ENCODE measurements at places on chromosomes 2 and 18. TPM values are rescaled to one million over a fixed set of nuclear protein-coding genes. Genes with fewer than 3 reads are reported as not detected.

The ANKRD30B gene
- total RNA-seq = under 0.01 TPM

The SERPINB12 gene
- not detected for total RNA-seq

The ABCG5 gene
- total RNA-seq = not detected

The RBM44 gene
- total RNA-seq = 0.65 TPM

The MTCL1 gene
- 11.7 TPM for total RNA-seq

The LRATD1 gene
- total RNA-seq = 2.4 TPM

DNA sequence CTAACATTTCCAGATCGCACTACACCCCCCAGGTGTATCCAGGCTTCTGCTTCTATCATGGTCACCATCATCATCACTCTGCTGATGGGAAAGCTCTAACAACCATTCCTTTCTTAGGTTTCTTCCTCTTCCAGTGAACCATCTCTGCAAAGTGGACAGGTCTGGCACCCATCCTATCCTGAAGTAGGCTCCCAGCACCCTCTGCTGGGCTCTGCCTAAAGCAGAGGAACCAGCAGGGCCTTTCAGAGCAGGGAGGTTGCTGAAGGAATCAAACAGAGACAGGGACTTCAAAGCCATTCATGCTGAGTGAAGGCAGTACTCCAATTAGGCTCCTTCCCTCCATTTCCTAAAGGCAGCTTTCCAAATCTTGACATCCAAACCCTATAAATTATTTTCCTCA lies 27.2 kb upstream of the SATB2 start:
- no peak for DNase-seq

DNA sequence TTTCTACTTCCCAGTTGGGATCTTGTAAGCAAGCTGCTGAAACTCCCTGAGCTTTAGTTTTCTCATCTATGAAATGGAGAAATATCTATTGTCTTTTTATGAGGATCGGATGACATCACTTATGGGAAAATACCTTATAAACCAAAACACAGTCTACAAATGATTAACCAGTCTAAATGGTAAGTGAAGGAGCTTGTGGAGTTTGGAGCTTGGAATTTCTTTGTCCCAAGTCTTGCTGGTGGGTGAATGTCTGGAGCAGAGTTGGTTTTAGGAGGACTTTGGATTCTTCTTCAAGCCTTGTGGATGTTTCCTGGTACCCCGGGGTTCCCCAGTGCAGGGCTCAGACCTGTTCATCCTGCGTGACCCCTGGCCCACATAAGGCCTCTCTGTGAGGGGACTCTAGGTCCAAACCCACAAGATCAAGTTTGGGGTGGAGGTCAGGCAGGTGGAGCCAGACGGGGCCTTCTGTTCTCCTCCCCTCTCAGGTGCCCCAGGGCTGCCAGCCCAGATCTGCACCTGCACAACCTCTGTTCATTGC lies 43.2 kb downstream of the FOSL2 start:
- DNase-seq = no peak

DNA sequence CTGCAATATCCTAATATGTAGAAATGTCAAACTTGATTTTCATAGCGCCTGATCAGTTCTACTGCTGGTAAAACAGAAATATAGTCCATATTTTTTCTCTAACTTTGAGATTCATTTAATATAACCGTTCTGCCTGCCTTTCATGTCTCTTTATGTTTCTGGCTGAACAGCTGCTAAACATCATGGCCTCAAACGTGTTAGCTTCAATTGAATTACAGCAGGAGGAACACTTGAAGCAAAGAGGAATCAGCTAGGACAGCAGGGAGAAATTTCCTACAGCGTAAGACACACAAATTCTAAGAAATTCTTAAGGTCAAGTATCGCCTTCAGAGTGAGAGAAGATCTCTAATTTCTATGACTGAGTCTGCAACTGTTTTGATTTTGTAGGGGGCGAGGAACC lies 433.2 kb downstream of the FBXO15 start:
- DNase-seq = no peak

GRCh38 chr18:3819961-3820360 lies 370.0 kb downstream of the TGIF1 start:
- DNase-seq = no peak

- peak; percentile 17 for DNase-seq
These were observed 40.9 kb downstream of the KDM3A start for GRCh38 chr2:86482034-86482433.

- no peak for DNase-seq
These were observed 141.1 kb downstream of the DCC start for GRCh38 chr18:52481116-52481515.

- no peak for DNase-seq
These were observed 34.7 kb upstream of the ZEB2 start for GRCh38 chr2:144554492-144555210.

- no peak for DNase-seq
These were observed 346.1 kb downstream of the RPRM start for GRCh38 chr2:153132418-153132817.

- DNase-seq = no peak
These were observed 60.2 kb downstream of the RALBP1 start for GRCh38 chr18:9535430-9535991.

DNA sequence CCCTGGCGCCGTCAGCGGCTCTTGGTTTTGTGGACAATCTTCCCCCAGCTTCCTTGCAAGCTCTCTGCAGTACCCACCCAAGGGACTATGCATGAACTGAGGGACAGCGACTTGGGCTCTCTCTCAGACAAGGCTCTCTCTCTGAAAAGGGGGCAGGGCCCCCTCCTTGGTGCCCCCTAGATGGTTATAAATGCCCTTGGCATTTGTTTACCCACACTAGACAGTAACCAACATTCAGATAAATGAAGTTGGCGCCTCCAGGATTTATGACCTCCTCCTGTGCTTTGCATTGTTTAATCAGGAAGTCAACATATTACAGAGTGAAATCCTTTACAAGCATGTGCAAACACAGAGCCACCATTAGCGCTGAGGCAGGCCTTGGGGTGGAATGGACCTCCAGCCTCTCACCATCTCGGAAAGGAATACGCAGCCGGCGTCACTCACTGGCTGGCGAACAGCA lies 547.4 kb upstream of the ID2 start:
- peak; percentile 14 for DNase-seq

DNA sequence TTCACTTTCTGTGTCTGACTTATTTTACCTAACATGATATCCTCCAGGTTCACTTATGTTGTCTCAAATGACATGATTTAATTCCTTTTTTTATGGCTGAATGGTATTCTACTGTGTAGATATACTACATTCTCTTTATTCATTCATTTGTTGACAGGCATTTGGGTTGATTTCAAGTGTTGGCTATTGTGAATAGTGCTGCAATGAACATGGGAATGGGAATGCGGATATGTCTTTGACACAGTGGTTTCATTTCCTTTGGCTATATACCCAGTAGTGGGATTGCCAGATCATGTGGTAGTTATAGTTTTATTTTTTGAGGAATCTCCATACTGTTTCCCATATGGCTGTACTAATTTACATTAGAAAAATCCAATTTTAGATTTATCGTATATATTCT lies 195.4 kb upstream of the KLHL14 start:
- DNase-seq = no peak

GRCh38 chr18:53025247-53025646 lies 685.2 kb downstream of the DCC start:
- DNase-seq = no peak

DNA sequence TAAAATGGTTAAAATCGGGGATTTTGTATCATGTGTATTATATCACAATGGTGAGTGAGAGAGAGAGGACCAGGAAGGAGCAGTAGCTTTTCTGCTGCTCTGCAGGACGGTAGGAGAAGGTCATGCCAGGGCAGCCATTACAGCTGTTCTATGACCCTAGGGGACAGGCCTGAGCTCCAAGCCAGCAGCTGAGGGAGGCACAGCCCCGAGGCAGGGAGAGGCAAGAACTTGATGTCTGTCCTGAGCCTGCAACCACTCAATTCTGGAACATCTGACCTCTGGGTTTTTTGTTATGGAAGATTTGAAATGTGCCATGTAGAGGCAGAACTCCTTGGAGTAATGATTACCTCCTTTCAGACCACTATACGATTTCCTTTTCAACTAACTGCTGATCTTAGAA lies 135.8 kb upstream of the SH3BP4 start:
- DNase-seq = no peak

DNA sequence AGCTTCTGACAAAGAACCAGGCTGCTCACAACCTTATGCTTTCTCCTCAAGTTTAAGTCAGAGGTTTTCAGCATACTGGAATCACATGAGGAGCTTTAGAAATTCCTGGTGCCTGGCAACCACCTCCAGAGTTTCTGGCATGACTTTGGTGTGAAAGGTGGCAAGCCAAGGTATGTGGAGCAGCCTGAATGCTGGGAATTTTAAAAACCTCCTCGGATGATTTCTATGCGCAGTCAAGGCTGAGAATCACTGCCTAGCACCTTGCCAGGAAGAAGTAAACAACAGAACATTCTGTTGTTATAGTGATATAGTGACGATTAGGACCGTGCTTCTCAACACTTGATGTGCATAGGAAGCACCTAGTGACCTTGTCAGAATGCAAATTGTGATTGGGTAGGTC lies 11.7 kb downstream of the CCBE1 start:
- DNase-seq = no peak

GRCh38 chr2:96947949-96948833 lies 38.2 kb downstream of the FAM178B start:
- no peak for DNase-seq

GRCh38 chr2:57894381-57894780 lies 152.2 kb upstream of the VRK2 start:
- DNase-seq = no peak

GRCh38 chr2:152600051-152600657 lies 117.1 kb downstream of the PRPF40A start:
- DNase-seq = no peak

- DNase-seq = no peak
These were observed 129.7 kb downstream of the NETO1 start for GRCh38 chr18:72738136-72738535.

DNA sequence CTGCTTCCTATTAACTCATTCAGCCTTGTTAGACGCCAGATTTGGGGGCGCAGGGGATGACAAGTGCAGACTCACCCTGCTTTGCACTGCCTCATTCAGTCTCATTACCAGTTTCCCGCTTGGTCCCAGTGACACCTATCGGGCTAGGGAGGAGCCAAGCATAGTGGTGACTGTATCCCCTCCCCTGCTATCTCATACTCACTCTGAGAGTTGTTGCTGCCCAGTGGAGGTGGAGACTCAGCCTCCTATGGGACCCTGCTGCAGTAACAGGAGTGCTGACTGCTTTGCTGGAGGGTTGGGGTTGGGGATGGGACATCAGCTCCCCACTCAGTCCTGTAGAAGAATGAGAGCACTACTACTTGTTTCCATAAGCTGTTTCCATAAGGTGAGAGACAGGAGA lies 21.3 kb upstream of the PIK3C3 start:
- no peak for DNase-seq

GRCh38 chr2:138724729-138725459 lies 55.3 kb downstream of the NXPH2 start:
- no peak for DNase-seq

DNA sequence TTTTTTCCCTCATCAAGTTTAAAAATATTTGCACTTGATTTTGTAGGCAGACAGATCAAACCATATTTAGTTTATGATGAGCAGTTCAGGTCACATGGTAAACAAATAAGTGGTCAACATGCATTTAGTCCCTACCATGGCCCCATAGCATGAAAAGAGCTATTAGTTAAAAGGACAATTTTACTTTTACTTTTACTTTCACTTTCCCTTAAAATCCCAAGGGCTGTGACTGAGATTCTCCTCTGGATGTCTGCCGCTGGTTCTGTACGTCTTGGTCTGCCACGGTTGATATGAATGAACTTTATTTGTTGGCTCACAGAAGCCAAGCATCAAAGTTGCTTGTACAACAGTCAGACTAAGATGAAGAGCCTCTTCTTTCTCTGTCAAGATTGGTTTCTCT lies 626.2 kb upstream of the CDH7 start:
- no peak for DNase-seq

DNA sequence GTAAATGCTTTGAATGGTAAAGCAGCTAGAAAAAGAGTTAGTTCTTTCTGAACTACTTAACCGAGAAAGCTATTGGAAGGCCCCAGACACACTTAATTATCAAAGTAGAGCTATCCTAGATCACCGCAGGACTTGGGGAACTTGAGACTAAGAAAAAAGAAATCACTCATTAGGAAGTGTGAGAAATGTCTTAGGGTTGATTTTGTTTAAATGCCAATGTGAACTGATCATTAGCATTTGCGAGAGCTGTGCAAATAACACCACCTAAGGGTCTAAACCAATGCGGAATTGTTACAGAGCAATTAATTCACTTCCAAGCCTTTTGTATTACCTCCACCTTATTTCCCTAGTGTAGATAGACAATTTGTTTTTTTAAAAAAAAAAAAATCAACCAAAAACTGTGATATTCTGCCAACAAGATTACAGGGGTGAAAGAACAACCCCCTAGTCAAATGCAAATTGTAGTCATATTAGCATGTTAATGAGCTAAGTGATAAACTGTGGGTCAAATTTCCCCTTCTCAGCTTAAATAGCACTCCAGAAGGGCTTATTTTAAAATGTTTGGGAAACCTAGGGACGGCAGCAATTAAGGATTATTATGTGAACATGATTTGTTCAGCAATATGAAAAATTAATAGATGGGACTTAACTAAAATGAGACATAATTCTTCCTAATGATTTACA lies 246.2 kb upstream of the STON1 start:
- DNase-seq = no peak

DNA sequence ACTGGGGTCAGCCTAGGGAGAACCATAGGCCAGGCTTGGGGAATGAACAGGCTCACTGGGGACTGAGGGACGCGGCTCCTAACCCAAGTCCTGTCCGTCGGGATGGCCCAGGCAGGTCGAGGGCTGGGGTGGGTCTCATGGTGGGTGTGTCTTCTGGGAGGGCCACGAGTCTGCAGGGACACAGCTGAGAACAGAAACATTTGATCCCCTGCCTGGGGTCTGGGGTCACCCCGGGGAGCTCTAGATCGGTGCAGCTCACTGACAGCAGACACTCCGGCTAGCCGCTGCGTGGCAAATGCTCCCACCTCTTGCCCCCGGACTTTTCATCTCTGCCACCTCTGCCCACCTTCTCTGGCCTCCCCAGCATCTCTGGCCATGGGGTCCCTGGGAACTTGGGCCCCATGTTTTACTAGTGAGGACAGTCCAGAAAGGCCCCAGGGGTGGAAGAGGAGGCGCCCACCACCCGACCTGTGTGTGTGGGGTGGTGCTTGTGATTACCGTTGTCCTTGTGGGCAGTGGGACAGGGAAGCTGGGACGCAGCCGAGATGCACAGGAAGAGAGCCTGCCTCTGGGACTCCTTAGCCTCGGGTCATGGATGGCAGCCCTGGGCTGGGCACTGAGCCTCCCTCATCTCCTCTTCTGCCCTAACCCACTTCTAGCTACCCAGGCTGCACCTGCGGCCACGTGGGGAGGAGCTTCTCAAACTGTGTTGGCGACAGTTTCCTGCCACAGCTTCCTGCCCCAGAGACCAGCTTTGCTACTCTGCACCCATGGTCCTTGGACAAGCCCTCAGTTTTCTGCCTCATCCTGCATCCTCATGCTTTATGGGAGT lies 4.9 kb downstream of the ZAP70 start:
- DNase-seq = no peak

GRCh38 chr2:196586511-196586991 lies 53.0 kb upstream of the CCDC150 start:
- peak; percentile 58 for DNase-seq
